ENCODE measurements at places on chromosomes 7 and 10.

DNA sequence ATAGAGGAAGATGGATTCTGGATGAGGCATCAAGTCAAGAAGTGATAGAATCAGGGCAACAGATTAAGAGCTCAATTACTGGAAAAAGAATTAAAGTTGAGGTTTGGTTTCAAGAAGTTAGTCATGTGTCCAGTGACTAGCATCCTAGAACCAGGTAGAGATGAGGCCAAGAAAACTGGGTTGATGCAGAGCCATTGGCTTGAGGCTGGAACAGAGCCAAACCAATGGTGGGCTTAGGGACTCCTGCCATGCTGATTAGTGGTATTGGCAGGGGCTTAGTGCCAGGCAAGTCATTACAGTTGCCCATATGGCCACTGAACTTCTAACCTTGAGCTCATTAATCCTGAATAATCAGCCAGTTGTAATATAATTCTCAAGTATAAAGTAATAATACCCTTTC is 18.5 kb downstream of the ZNF277 start:
- DNase-seq, result no peak

DNA sequence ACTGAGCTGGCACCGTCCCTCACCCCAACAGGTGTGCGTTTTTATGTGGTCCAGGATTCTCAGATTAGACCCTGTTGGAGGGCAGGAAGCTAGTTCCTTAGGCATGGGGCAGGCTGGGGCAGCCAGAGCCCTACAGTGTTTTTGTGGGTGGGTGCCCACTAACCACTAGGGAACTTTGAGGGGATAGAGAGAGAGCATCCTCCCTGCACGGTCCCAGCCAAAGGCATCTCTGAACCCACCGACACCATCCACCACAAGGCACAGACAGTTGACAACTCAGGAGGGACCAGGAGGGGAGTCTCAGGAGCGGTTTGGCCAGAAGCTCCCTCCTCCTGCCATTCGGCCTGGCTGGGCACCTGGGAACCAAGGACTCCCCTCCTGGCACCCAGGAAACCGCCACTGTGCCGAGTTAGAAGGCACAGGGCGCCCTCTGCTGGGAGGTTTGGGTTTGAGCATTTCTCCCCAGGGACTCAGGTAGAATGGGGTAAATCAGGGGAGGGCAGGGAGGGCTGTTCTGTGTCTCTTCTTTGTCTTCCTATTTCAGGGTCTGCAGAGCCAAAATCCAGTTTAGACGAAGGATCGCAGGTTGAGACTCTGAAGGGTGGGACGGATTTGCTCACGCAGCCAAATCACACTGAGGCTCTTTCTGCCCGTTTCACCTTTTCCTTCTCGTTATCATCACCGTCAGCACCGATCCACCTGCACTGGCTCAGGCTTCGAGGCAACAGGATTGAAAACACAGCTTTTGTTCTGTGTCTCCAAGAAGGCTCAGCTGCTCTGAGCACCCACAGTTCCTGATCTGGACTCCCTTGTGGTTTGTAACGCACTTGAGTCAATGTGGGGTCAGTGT is 84.8 kb upstream of the COL13A1 start:
- DNase-seq, result peak; percentile 30

DNA sequence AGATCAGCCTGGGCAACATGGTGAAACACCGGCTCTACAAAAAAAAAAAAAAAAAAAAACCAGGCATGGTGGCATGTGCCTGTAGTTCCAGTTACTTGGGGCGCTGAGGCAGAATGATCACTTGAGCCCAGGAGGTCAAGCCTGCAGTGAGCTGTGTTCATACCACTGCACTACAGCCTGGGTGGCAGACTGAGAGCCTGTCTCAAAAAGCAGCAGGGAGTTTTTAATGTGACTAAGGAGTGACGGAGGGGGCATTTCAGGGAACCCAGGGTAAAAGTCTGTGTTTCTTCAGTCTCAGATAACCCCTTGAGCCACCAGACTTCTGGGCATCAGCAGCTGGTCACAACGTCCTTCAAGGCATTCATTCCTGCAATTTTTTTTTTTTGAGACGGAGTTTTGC is 2.2 kb upstream of the C10orf95 start:
- no peak for DNase-seq

DNA sequence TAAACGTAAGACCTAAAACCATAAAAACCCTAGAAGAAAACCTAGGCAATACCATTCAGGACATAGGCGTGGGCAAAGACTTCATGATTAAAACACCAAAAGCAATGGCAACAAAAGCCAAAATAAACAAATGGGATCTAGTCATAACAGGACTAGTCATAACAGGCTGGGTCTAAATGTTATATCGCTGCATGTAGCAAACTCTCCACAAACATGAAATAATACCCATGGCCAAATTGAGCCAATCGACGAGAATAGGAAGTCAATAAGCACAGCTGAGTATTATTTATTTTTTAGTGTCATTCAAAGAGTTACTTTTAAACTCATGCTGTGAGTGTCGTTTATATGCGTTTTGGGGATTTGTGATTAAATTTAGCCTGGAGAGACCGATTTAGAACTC is 225.1 kb downstream of the TFEC start:
- DNase-seq, result no peak

DNA sequence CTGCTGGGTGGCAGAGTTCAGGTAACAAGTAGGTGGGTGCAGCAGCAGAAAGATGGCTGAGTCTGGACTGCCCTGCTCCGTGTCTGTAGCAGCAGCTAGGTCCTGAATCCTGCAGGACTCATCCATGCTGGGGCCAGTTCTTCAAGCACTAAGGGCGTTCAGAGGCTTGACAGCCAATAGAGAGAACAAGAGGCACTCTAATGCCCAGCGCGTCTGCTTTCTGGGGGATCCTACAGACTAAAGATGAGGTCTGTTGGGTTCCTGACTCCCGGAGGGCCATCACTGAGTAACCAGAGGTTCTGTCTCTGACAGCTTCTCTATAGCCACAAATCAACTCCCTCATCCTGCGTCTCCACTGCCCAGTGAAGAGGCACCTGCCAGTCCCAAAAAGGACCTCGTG is 125.5 kb downstream of the PTPN20 start:
- no peak for DNase-seq

DNA sequence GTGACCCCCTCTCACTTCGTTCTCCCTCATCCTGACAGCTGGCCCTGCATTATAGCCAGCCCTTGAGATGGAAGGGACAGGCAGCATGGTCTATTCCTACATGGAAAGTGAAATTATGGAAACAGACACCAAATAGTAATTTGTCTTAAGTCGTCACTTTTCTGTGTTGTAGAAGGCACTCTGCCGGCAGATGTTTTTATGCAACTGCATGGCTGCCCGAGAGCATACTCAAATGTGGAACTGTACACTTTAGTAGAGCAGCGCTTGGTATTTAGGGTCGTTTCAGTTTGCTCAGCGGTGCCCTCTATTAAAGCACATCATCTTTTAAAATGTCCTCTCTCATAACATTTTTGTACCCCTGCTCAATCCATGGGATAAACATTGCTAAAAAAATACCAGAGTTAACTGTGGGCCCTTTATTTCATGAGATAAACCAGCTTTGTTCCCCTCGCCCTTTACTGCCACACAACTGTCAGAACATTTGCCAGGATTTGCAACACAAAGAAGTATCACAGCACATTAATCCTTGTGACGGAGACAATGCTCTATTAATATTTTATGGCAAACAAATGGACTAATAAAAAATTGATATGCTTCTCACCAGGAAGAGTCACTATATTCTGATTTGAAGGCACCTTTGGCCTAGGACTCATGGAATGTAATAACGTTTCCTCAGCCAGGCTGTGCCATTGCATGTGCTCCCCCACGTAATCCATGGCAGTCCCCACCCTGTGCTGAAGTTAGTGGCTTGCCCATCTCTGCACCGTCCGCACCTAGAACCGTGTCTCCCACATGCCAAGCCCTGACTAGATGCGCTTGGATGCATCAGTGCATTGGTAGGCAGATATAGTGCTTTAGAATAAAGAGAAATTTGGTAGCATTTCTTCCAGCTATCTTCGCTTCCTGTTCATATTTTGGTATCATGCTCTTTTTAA is 221.3 kb downstream of the PAXIP1 start:
- DNase-seq, result no peak

DNA sequence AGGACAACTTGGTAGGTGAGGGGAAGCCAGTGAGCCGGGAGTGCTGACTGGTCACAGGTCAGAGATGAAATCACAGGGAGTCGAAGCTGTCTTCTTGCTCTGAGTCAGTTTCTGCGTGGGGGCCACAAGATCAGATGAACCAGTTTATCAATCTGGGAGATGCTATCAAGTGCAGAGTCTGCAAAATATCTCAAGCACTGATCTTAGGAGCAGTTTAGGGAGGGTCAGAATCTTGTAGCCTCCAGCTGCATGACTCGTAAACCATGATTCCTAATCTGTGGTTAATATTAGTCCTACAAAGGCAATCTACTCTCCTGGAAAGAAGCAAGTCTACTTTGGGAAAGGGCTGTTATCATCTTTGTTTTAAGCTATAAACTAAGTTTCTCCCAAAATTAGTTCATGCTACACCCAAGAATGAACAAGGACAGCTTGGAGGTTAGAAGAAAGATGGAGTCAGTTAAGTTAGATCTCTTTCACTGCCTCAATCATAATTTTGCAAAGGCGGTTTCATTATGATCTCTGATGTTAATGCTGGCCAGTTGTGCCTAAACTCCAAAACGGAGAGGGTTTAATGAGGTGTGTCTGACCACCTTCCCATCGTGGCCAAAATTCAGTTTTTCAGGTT is 8.4 kb upstream of the LMOD2 start:
- DNase-seq, result peak; percentile 58

Data from amniotic epithelial cell (primary cell).